ENCODE measurements at places on chromosomes 16 and 17.
A peak's percentile ranks its signal among the peaks of the same experiment; 100 is the strongest.

DNA sequence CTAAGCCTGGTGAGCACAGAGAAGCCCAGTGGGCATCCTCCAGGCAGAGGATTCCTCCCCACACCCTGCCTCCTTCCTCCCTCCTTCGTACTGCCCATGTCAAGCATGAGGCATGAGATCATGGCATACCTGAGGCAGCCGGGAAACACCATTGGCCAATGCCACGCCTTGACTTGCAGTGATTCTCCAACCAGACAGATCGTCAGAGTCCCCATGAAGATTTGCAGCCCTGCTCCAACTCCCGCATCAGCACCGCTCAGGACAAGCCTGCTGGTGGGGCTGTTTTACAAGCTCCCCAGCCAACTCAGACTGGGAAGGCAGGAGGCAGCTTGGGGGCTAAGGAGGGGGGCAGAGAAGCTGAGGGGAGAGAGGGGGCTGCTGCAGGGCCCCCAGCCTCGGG is 2.9 kb upstream of the KRT16 start:
- DNase-seq, result peak; percentile 48

GRCh38 chr17:75632863-75633485 is at the start of gene SMIM5:
Gene SMIM5, plus strand, starts transcription at chr17:75633434. Its CDS starts 6,768 bp downstream, at chr17:75640202.
- peak; percentile 93 for DNase-seq

DNA sequence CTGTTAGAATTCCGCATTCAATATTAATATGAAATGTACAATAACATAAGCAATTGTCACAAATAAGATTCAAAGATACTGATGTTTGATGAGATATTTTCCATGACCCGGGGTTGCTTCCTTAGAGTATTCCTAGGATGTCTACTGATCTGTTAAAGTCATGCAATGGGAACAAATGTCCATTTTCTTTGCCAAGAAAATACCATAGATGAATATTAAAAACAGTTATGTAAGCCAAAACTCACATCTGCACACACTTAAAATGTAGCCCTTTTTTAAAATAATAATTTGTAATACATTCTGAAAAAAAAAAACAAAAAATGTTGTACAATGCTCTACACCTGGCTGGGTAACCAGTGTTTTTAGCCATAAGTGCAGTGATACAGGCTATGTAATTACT is 259.4 kb upstream of the AXIN2 start:
- no peak for DNase-seq

DNA sequence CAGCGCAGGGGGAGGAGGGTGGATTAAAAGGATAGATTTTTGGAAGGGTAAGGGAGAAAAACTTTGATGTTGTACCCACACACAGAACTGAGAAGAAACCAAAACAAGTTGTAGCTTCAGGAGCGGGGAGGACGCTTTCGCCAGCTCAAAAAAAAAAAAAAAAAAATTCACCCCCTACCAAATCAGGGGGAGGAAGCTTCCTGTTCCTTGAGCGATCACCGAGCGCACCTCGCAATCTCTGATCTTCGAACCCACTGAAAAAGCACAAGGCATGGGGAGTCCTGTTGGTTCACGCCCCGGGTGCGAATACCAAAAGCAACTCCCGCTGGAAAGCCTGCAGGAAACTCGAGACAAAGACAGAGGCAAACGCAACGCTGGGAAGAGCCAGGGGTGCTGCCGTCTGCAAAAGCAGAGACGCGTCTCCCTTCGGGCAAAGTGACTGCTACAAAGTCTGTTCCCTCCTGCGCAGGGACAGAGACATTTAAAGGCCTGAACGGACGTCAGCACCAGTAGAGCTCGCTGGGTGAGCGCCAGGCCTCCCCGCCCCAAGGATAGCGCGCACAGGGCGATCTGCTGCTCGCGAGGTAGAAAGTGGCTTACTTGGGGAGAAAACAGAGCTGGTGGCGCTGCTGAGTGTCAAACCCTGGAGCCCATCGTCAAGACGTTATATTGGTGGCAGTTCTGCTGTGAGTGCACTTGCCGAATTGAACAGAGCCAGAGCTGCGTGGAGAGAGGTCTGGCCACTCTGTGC is 190.4 kb downstream of the USP22 start:
- DNase-seq, result no peak

DNA sequence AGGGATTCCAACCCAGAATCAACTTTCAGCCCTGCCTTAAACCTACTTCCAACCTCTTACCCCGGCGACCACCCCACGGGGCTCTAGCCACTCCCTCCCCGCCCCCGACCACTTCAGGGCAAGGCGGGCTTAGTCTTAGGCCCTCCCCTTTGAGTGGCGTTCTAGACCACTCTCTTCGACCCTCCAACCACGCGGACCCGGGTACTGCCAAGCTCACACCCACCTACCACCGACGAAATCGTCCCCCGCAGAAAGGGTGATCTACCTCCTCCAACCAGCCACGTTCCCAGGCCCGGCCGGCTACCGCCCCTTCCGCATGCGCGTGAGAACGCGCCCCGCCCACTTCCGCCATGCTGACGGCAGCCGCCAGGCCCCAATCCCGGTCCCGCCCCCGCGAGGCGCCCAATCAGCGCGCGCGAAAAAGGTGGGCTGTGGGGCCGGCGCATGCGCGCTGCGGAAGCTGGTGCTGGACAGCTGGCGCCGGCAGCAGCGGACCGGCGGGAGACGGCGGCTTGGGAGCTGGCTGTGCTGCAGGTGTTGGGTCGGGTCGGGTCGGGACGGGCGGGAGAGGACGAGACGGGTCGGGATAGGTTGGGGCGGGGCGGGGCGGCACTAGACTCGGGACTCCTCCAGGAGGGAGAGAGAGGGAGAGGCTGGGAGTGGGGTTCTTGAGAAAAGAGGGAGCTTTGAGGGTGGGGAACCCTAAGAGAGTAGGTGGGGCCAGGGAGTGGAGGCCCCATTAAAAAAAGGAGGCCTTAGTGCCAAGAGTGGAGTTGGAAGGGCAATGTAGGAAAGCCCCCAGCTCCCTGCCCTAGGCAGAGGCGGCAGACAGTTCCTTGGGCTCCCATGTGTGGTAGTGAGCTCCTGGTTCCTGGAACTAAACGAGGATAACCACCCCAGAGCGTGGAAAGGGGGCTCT is at the start of gene NAT9:
Gene NAT9 (minus strand): TSS at position 302 of the 919 bp plus-strand sequence. CDS start 647 bp downstream, outside the sequence.
- DNase-seq, result peak; percentile 100

DNA sequence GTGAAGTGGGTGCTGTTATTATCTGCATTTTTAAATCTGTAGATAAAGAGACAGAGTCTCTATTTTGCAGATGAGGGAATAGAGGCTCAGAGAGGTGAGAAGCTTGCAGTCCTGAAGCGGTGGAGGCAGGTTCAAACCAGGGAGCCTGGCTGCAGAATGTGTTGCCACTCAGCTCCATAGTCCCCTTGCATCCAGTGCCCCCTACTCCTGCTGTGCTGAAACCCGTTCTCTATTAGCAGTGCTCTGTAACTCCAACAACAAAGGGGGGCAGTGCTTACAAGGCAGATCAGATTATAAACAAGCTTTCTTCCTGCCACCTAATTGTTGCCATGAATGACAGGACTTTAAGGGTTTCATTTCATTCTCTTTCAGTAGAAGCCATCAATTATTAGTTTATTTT is 118.1 kb upstream of the CACNG3 start:
- no peak for DNase-seq

DNA sequence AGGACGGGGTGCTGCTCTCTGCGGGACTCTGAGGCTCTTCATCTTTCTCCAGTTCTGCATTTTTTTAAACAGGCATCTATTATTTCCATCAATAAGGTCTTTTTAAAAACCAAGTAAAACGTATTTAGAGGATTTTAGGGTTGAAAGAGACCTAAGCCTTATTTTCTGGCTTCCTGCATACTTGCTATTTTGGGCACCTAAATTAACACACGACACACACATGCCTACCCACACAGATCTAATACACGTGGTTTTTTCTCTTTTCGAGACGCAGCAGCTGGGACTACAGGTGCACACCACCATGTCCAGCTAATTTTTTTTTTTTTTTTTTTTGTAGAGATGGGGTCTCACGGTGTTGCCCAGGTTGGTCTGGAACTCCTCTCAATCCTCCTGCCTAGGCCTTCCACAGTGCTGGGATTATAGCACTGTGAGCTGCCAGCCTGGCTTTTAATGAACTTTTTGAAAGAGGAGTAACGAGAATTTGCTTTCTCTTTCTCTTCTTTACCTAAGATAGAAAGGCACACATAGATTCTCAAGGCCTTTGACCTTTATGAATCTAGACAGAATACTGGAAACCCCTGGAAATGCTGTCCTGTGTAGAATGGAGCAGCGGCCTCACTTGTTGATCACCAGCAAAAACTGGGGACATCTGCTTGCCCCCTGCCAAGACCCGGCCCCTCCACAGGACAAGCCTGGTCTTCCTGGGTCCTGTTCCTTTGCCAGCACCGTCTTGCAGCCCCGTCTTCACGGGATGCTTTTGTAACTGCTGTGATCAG is 13.8 kb downstream of the DNAAF8 start:
- DNase-seq, result no peak

DNA sequence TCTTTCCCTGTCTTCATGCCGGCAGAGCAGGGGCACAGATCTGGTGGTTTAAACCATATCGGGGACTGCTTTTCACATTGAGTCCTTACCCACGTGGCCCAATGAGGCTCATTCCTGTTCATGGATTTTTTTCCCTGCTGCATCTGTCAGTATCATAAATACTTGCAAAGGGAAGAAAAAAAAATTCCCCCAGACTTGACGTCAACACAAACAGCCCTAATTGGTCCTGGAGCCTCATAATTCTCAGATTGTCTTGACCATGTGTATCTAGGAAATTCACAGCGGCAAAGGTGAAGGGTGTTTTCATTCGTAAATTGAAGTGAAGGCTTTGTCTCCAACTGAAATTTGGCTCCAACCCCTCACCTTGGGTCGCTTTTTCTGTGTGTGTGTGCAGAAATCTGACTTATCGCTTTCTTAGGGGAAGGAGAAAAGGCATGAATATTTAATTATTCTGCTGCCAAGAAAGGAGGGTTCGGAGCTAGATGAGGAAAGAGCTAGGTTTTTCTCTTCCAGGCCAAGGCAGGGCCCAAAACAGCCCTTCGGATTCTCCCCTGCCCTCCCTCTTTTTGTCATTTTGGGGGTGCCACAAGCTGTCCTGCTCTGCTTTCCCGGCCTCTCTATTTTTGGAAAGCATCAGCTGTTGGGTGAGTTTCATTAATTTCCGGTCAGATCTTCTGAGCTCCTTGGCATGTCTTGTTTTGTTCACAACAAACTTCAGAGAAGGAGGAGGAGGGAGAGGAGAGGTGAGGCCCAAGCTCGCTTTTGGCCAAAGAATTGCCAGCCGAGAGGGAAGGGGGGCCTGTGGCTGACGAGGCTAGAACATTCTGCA is 17.8 kb upstream of the CIBAR2 start:
- DNase-seq, result no peak

GRCh38 chr16:67264277-67264676 is 15.1 kb upstream of the PLEKHG4 start:
- DNase-seq, result peak; percentile 47

- DNase-seq, result peak; percentile 83
These were observed 98.9 kb downstream of the AATF start for GRCh38 chr17:37047631-37048104.

DNA sequence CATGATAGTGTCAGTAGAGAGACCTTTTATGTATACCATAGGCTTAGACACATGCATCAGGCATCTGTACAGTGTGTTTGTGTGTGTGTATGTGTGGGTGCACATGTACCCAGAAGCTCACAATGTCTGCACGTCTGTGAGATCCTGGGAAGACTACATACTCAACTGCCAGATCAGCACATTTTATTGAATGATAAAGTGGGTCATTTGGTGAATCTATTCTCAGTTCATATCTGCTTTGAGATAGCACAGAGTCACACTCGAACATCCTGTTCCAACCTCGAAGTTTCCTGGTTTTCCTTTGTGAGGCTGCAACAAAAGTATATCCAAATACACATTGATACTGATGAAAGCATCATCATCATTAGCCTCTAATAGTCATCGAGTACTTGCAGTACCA is 63.6 kb downstream of the MAF start:
- DNase-seq, result no peak

DNA sequence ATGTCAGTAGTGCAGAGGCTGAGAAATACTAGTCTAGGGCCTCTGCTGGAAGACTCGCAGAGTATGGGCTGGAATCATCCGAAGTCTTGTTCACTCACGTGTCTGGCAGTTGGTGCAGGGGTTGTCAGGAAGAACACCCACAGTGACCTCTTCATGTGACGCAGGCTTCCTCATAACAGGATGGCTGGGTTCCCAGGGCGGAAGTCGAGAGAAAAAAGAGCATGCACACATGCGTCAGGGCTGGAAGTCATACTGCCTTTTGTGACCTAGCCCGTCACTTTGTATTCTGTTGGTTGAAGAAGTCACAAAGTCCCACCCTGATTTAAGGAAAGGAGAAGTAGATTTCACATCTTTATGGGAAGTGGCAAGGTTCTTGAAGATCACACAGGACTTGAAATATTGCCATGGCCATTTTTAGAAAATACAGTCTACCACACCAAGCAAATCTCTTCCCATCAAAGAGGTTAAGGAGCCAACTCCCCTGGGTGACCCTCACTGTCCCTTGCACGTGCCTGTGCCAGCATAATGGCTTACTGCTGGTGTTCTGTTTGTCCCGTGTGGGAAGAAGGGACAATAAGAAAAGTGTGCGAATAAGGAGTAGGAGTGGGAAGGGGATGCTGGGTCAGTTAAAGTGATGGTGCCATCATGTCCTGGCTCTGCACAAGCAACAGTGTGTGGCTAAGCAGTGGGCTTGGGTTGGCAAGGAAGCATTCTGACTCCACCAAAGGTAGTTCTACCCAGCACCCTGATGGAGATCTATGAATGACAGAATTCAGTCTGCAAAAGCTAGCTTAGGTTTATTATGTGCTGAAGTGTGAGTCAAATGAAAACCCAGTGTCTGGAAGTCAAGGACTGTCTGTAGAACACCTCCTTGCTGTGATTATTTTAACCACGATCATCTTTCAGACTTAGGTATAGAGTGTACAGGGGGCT is 28.1 kb downstream of the HEATR3 start:
- DNase-seq, result peak; percentile 69

All from upper lobe of right lung (tissue), 1 donor.